ENCODE measurements at places on chromosomes 1 and 21.

DNA sequence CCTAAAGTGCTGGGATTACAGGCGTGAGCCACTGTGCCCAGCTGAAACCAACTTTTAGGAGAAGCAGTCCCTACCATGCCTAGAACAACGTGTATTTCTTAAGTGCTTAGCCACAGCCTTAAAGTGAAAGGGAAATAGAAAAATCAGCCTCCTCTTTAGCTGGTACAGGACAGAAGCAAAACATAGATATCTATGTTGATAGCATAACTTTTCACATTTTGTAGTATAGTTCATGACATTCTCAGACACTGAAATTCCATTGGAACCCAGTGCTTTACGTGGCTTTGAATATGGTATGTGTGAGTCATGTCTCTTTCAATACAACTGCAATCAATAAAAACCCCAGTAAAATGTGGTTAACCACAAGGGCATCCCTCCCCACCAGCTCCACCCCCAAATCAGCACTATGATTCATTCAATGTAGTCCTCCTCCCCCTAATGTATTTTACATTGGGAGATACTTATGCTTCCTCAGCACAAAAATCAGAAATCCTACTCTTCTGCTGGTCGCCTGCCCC, 32.1 kb downstream of the TGFB2 start:
- DNase-seq: peak; percentile 12

GRCh38 chr1:43367904-43368645, at the start of gene ELOVL1:
TSS of gene ELOVL1 (minus strand) at chr1:43368011. CDS start at chr1:43365609, 2,402 bp downstream.
- DNase-seq: peak; percentile 68

- no peak for DNase-seq
These were observed 10.7 kb upstream of the PHTF1 start for GRCh38 chr1:113770031-113770430.

- peak; percentile 28 for DNase-seq
These were observed 5.7 kb downstream of the GJB3 start for GRCh38 chr1:34786521-34787325.

GRCh38 chr21:32733356-32733755, 5.5 kb upstream of the SYNJ1 start:
- DNase-seq: no peak

DNA sequence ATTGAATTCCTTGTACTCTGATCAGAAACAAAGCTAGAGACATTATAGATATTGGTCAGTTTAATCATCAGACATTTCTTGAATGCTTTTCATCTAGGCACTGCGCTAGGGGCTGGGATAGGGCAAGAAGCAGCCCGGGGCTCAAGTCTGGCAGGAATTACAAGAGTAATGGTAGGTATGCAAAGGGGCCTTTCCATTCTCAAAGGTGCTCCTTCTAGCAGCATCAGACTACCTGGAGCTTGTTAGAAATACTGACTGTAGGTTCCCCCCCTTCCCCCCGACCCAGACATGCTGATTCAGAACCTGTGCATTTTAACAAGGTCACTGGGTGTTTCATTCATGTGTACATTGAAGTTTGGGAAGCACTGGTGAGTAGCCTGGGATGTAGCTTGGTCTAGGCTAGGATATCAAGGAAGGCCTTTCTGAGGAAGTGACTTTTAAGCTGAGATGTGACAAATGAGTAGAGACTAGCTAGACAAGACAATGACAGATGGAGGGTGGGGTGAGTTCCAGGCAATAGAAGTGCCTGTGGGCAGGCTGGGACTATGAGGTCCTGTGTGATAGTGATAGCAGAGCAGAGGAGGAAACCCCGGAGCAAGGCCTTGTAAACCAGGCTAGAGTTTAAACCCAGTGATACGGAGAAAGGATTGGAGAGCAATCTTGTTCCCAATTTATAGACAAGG, 26.3 kb downstream of the NFASC start:
- no peak for DNase-seq

- no peak for DNase-seq
These were observed at the start of gene SLC6A9 for GRCh38 chr1:44031252-44032169. TSS of gene SLC6A9 (minus strand) at chr1:44031462. CDS start at chr1:44024277, 7,185 bp downstream.

DNA sequence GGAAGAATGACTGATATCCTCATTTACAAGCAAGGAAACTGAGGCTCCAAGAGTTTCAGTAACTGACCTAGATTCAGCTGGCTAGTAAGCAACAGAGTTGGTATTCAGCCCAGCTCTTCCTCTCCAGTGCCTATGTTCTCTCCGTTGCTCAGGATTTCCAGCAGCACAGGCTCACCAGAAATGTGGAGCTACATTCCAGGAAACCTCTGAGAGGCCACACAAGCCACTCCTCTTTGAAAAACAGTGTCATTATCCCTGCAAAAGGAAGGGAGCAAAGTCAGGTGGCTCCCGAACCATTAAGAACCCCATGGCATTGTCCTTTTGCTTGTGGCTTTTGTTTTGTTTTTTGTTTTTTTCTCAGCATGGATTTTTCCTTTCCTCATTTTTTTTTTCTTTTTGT, 40.6 kb upstream of the DUSP10 start:
- no peak for DNase-seq

- no peak for DNase-seq
These were observed 355.0 kb upstream of the DUSP10 start for GRCh38 chr1:222096883-222097282.

DNA sequence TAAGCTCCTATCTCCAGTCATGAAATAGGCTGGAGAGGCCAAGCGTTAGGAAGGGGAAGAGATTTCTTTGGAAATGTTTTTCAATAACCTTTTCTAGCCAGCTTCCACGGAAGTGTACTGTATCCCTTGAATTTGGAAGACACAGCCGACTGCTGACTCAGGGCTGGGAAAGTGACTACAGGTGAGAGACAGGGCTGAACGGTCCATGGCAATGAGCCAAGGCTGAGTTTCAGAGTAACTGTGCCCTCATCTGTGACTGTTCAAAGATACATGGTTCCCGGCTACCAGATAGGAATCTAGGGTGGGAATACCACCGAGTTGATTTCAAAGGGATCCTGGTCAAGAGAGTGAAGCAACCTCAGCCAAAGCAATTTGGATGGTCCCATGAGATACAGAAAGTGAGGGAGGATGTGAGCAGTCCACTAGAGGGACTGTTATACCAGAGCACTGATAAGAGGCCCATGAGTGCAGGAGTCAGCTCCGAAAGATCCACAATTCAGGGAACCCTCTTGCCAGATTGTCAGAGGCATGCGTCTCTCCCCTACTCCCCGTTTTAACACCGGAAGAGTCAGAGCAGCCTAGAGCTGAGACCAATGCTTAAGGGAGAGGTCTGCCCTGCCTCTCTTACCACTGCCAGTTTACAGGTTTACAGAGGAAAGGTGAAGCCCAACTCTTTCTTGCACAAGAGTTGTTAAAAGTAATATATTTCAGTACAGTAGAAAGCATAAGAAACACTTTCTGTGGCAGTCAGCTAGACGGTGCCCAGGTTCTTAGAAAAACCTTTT, 3.2 kb upstream of the KRTAP19-8 start:
- DNase-seq: no peak

DNA sequence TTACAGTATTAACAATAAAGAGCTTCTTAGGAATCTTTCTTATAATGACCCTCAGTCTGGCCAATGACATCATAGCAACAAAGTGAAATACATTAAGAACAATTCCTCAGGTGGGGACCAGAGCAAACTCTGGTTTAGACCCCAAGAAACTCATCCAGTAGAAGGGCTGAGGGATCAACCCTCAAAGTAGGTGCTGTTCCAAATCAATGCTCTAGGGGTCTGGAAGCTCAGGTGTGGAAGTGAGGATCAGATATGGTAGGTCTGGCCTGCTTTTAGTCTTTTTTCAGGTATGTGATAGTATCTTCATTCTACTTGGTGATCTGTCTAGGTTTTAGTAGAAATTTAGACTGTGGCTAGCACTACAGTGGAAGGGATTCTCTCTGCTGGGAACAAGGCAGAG, 291.7 kb downstream of the PDE4B start:
- no peak for DNase-seq

- DNase-seq: no peak
These were observed 9.9 kb upstream of the C1QA start for GRCh38 chr1:22626237-22627157.

DNA sequence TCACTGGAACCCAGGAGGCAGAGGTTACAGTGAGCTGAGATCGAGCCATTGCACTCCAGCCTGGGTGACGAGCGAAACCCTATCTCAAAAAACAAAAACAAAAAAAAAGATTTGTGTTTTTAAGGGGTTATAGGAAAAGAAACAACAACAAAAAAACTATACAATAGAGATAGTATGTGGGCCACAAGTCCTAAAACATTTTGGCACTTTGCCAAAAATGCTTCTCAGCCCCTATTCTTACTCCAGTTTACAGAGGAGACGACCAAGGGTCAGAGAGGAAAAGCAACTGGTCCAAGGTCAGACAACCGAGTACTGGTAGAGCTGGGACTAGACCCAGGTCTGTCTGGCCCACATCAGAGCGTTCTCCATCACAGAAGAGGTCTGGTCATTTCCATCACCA, 3.0 kb downstream of the FBXO44 start:
- no peak for DNase-seq

DNA sequence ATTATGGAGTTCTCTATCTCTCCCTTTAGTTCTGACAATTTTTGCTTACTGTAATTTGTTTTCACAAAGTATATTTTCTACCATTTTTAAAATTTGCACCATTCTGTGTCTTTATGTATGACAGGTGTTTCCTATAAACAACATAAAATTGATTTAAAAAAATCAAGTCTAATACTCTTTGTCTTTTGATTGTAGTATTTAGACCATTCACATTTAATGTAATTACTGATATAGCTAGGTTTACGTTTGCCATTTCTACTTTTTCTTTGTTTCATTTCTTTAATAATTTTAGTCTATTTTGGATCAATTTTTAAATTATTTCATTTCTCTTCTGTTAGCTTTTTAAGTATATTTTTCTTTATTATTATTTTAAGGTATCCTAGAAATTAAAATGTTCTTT, 44.4 kb upstream of the LCE5A start:
- no peak for DNase-seq

DNA sequence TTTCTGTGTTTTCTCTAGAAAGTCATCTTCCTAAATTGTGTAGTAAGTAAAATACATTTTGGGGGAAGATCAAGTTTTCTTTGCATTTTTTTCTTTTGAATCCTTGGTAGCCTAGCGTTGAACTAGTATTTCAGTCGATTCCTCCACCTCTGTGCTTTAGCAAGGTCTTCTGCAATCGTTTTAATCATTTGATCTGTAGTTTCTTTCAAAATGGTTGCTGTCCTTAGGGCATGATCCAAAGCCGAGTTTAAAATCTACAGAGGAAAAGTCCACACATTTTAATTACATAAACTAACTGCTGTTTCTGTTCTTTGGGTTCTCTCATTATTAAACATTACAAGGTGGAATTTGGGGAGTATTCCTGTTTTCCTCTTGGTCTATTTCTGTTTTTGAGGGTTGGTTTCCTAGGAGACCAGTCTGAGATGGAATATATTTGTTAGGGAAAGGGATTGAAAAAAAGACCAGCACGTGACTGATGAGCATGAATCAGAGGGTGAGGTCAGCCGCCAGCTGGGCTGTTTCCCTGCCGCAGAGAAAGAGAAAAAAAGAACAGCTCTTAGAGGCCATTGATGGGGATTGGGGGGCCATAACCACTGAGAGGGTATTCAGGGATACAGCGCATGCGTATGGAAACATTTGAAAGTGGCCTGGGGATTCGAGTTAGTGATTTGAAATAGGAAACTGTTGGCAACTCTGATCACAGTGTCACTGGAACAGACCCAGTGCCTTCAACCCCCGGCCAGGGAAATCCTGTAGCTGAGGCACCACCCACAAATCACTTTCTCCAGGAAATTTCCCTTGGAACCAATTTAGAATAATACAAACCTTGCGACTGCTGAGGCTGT, 40.6 kb downstream of the AKNAD1 start:
- no peak for DNase-seq

DNA sequence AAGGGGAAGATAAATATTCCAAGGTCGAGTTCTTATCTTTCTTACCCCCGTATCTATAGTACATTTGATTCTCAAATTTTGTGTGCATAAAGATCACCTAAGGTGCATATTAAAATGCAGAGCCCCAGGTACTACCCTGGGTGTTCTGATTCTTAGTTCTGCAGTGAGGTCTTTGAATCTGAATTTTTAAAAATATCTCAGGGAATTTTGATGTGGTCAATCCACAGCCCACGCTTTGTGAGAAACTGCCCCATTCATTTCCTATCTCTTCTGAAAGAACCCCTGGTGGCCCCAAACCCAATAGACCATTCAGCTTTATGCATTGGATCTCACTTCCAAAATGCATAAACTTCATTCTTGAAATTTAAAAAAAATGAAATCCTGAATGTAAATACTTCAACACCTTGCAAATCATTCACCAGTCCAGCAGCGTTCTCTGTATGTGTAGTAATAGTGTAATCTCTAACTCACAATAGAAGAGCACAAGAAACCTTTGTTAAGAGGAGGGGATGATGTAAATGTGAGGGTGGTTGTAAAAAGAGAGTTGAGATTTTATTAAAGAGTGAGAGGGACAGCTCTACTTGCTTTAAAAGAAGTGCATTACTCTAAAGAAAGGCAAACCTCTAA, 108.8 kb upstream of the ZP4 start:
- DNase-seq: no peak

DNA sequence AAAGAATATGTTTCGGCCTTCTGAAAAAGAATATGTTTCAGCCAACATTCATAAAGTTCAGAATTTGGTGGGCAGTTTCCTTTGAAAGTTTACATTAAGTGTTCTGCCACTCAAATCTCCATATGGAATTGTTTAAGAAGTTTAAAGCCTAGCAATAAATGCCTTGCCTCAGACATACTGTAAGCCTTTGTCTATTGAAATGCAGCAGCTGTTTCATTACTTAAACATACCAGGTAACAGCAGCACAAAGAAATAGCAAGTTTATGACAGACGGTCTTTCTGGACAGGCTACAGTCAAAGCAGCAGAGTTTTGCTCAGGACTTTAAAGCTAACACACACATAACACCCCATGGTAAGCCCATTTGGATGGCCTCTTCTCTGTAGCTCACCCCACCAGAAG, 38.5 kb upstream of the C1orf105 start:
- no peak for DNase-seq

DNA sequence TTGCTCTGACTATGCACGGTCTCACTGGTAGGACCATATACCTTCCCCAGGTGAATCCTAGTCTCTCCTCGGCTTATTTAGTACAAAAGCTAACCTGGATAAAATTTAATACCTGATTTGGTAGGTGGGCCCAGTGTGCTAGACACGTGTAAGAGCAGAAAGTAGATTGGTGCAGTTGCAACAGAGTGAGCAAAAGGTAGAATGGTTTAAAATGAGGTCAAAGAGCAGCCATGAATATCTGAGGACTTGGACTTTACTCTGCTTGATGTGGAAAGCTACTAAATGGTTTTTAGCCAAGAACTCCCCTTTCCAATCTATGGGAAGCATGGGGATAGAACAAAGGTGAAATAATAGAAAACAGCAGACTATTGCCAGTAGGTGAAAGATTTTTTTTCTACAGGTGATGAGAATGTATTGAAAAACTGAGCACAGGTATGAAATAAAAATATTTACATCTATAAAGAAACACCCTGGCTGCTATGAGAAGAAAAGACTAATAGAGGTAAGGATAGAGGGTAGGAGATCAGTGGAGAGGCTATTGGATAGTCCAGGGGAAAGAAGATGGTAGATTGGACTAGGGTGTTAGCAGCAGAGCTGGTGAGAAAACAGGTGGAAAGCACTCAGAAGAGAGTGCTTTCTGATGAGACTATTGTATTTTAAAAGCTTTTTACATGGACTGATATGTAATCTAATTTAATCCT, 61.3 kb upstream of the BCL9 start:
- no peak for DNase-seq

GRCh38 chr1:26950602-26951001, 9.7 kb downstream of the KDF1 start:
- DNase-seq: no peak
